ENCODE measurements at places on chromosomes 6 and 20.

DNA sequence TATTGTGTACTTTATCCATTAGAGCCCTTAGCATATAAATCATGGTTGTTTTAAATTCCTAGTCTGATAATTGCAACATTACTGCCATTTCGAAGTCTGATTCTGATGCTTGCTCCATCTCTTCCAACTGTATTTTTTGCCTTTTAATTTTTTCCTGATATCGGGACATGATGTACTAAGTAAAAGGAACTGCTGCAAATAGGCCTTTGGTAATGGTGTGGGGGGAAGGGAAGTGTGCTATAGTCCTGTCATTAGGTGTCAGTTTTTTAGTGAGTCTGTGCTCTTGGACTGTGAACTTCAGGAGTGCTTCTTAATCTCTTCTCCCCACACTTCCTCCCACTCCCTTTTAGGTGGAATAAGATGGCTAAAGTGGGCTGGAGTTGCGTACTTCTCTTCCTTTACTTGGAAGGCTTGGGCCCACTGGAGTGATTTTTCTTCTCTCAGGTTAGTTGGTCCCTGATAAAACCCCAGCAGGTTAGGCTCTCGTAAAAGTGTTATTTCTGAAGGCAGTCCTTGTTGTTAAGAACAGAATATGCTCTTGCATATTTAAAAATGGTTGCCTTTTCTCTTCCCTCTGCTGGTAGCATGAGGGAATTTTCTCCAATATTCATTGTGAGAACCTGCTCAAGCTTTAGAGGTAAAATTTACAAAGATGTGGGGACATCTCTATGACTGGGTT is 18.1 kb downstream of the STXBP5 start:
- no peak for DNase-seq

GRCh38 chr20:17732907-17733521 is 33.2 kb downstream of the BANF2 start:
- no peak for DNase-seq

DNA sequence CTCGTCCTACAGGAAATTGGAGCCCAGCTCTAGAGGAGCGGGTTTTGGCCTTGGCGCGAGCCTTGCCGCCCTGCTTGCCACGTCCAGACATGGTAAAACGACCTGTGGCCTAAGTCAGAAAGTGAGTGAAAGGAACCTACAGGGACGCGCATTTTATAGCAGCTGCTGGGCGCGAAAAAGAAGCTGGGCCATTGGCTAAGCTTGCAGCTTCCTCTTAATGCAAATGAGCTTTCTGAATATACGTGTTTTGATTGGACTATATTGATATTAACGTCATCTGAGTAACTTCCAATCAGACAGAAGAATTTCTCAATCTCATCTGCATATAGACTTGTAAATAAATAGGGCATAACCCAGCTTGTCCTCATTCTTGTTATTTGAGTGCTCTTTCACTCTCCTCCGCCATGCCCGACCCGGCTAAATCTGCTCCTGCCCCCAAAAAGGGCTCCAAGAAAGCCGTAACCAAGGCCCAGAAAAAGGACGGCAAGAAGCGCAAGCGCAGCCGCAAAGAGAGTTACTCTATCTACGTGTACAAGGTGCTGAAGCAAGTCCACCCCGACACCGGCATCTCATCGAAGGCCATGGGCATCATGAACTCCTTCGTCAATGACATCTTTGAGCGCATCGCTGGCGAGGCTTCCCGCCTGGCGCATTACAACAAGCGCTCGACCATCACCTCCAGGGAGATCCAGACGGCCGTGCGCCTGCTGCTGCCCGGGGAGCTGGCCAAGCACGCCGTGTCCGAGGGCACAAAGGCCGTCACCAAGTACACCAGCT is 18.9 kb downstream of the OR2B2 start:
- no peak for DNase-seq

- no peak for DNase-seq
Observed at GRCh38 chr20:42218621-42219374, 600.6 kb upstream of the CHD6 start.

- no peak for DNase-seq
Observed at GRCh38 chr6:168410035-168410434, 30.9 kb upstream of the SMOC2 start.

- DNase-seq: no peak
Observed at GRCh38 chr6:53347250-53347920, 1.4 kb downstream of the ELOVL5 start.

- no peak for DNase-seq
Observed at GRCh38 chr20:13715171-13715570, 69.5 kb downstream of the ESF1 start.

DNA sequence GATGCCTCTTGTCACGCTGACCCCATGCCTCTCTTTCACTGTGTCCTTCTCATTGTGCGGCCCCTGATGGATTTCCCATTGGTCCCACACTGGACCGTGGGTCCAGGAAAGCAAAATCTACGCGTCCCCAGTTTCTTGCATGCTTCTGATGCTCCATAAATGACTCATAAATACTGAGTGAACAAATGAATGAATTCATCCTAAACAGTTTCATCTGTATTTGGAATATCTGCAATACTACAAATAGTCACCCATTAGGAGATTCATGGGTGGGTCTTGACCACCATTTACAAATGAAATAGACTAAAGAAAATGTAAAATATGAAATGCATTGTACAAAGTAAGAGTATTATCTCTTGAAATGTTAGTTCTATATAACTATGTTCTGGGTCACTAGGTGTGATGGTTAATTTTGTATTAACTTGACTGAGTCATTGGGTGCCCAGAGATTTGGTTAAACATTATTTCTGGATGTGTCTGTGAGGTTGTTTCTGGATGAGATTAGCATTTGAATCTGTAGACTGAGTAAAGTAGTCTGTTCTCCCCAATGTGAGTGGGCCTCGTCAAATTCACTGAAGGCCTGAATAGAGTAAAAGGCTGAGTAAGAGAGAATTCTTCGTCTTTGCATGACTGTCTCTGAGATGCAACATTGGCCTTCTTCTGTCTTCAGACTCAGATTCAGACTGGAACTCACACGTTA is 448.7 kb downstream of the PREX1 start:
- no peak for DNase-seq

DNA sequence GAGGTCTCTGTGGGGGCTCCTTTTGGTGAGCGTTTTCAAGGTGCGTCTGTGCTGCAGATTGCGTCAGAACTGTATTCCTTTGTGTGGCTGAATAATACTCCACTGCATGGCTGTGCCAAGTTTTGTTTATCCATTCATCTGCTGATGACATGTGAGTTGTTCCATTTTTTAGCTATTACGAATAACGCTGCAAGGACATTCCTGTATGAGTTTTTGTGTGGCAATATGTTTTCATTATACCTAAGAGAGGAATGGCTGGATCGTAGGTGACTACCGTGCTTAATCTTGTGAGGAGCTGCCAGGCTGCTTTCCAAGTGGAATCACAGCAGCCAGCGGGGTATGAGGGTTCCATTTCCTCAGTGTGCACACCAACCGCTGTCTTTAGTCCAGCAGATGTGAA is 1.1 kb upstream of the DACT2 start:
- no peak for DNase-seq

- no peak for DNase-seq
Observed at GRCh38 chr20:47781632-47782031, 3.6 kb downstream of the SULF2 start.

DNA sequence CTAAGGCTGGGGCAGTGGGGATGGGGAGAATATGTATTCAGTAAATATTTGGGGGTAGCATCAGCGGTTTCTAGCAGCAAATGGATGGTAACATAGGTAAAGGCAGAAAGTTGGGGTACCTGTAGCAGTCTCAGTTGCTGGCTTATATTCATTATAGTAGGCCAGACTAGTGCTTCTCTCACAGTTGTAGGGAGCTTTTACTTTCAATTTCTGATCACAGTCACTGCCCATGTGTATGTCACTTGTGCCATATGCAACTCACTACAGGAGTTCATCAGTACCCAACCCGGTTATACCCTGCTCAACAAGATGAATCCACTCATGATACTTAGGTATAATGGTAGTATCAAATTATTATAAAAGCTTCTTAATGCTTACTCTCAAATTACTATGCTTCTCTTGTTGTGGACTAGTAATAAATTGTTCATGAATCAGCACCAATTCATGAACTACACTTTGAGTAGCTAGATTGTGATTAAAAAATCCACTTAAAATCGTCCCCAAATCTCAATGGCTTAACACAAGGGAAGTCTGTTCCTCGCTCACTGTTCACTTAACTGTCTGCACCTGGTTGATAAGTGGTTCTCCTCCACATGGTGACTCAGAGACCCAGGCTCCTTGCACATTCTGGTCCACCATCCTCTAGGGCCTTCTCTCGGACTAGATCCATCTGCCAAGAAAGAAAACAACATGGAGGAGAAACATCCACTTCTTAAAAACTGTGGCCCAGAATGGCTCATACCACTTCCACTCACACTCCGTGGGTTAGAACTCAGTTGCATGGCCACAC is 31.3 kb upstream of the MYLIP start:
- no peak for DNase-seq

DNA sequence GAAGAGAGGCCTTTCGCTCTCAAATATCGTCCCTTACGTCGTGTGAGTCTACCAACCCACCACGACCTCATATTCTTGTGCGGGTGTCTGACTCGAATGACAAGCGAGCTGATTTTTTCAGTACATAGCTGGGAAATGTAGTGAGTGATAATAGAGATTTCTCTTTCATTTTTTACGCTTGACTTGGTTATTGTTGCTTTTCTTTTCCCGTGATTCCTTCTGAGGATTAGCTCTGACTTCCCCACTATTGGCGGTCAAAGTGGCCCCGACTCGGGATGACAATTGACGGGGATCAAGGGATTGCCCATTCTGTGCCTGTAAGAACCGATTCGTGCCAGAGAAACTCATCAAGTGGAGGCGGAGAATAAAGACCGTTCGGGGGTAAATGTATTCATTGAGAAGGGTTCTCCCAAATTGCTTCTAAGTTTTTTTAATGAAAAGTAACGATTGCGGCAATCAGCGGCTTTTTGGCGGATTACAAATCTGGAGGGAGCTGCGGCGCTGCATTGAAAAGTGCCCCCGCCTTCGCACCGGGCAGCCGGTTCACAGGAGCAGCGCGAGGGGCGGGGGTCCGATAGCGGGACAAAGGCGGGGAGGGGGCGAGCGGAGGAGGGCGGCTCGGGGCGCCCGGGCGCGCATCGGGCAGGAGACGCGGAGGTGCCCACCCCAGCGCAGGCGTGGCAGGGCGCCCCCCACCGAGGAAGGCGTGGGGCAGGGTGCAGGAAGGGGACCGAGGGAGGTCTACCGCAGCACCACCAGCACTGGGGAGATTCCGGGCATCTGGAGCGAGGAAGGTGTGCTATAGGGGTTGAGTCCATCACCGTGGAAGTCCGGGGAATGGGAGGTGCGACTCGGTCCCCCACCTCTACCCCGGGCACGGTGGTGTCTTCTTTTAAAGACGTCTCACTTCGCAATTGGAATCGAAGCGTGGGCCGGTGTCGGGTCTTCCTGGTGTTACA is 44.5 kb upstream of the OSTM1 start:
- DNase-seq: no peak

GRCh38 chr6:144008120-144008811 is at the start of gene PLAGL1:
Gene PLAGL1, minus strand, starts transcription at chr6:144008259. Its CDS starts 60,123 bp downstream, at chr6:143948136.
- no peak for DNase-seq

DNA sequence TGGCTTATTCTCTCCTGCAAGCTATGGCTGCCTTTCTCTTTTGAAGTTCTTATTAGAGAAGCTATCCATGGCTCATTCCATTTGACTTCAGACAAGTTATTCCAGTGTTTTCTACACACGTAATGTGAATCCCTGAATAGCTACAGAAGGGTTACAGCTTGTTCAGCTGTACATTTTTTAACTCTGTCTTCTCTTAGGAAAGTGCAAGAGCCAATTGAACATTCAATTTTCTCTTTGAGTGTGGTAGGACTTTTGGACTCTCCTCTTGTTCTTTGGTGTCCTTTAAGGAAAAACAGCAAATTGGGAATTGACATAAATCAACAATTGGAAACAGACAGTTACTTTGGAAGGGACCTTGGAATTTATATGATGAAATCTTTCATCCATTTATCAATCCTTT is 125.8 kb downstream of the EPM2A start:
- DNase-seq: no peak

DNA sequence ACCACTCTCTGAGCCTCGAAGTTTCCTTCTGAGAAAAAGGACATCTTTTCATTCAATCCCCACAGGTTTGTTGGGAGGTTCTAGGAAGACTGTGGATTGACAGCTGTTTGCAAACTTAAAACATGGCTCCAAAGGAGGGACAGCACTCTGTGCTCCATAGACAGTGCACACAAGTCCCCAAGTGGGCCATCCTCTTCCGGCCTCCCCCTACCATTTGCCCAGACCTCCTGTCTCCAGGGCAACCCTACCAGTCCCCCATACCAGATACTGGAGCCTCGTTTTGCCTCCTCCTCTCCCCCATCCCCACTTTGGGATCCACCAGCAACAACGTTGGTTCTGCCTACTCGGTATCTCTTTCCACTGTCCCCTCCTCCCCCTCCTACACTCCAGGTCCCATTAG is 8.5 kb upstream of the DLGAP4 start:
- DNase-seq: no peak

GRCh38 chr20:36663031-36663430 is 17.0 kb upstream of the SLA2 start:
- no peak for DNase-seq

DNA sequence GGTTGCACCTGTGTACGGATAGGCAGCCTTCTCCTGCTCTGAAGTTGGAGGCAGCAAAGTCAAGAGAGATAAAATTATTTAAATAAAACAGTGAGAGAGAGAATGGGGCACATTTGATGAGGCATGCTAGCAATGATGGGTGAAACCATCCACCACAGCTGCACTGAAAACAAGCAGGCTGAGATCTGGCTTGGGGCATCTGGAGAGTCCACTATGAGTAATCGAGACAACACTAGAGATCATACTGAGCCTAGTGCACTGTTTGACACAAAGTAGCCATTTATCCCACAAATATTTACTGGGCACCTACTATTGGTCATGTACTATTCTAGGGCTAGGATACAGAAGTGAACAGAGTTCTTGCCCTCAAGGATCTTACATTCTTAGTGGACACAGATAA is 66.4 kb downstream of the DZANK1 start:
- DNase-seq: no peak

DNA sequence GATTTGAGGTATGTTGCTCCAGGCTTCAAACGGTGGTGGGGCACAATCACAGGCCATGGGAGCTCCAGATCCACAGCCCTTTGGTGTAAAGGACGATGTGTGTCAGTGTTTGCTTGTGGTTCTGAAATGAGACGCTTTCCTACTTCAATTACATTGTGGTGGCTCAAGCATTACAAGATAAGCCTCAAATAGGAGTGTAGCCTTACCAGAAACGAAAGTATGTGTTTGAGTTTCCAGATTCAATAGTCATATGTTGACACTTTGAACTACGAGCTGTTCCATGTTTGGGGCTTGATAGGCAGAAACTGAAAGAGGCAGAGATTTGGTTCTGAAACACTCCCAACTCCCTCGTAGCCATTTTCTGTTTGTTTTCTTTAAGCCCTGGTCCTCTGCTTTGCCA is 187.1 kb downstream of the MYLK4 start:
- DNase-seq: no peak

Measured in activated naive CD8-positive, alpha-beta T cell treated with anti-CD3 and anti-CD28 coated beads, Interleukin-2, amount 50 U/mL, for 16 hours (primary cell).